Bronchial smooth muscle cell (primary cell): ENCODE measurements at places on chromosomes 6 and 20. TPM values are rescaled to one million over a fixed set of nuclear protein-coding genes. Genes with fewer than 3 reads are reported as not detected.

C6orf141 gene
- total RNA-seq: 0.17 and 0.79 TPM in 2 replicates

OPRM1 gene
- under 0.01 TPM in 1 of 2 replicates, not detected in the other for total RNA-seq

CRISP3 gene
- not detected in 2 replicates for total RNA-seq

CDYL gene
- 14.3 and 14.9 TPM in 2 replicates for total RNA-seq

ACOT13 gene
- total RNA-seq: 9.1 and 14.3 TPM in 2 replicates

TINAG gene
- not detected in 2 replicates for total RNA-seq

COL19A1 gene
- total RNA-seq: 0.09 and 0.16 TPM in 2 replicates

BTBD9 gene
- total RNA-seq: 8.0 and 11.8 TPM in 2 replicates

ZNF165 gene
- total RNA-seq: 0.47 and 0.52 TPM in 2 replicates

OR11A1 gene
- total RNA-seq: not detected in 2 replicates

CYP39A1 gene
- total RNA-seq: 0.79 and 2.2 TPM in 2 replicates
